ENCODE measurements at places on chromosomes 5 and 9.

- no peak for DNase-seq
Observed at GRCh38 chr9:136392538-136393449, 7.2 kb downstream of the SNAPC4 start.

DNA sequence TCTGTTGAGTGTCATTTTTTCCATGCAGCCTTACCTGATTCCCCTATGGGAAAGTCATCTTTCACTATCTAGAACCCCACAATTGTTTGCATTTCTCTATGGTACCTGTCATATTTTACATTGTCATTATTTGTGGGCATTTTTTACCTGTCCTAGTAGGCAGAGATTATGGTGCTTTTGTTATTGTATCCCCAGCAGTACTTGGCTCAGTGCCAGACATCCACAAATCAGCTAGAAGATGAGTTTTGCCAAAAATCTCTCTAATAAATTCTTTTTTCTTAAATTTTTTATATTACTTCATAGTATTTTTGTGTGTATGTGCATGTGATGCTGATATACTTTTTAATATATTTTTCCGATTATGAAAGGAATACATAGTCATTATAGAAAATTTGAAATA, 13.2 kb downstream of the GARNL3 start:
- DNase-seq, result no peak

DNA sequence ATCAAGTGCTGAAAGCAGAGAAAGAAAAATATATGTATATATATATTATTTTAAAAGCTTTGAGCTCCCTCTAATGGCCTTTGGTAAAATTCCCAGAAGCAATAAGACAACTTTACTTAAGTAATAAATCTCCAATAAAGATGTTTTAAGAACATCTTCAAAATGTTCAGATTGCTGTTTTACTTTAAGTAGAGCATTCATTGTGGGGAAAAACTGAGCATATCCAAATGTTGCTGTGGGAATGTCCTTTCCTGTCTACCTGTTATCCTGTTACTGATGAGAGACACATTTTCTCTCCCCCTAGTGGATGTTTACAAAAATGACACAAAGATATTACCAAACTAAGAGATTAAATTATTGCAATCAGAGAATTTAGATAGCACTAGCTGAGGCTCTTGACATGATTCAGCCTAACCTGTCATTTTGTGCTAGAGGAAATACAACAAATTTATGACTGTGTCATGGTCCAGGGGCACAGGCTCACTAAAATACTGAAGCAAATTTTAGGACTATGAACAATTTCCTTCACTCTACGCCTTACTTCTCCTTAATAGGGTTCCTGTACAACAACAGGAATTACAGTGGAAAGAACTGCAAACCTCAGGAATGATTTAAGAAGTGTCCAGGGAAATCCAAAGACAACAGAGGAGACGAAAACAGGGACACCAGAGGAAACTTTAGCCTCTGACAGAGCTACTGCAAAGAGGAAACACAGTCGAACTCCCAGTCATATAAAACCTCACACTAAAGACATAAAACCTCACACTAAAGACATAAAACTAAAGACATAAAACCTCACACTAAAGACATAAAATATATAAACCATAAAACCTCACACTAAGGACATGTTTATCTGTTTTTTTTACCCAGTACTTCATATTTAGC, 24.3 kb upstream of the PRRC1 start:
- no peak for DNase-seq

DNA sequence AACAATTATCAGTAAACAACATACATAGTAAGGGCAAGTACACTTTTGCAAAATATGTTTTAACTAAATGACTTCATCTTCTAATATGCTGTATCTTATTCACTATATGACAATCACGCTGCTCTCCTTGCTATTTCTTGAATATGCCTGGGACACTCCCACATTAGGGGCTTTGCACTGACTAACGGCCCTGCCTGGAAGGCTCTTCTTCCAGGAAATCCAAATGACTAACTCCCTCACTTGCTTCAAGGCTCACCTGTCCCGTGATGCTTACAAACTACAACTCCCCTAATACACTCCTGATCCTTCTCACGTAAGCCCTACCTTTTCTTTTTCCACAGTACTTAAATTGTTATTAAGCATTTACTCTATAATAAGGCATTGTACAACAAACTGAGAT, 10.6 kb downstream of the ERP44 start:
- DNase-seq, result no peak

GRCh38 chr9:131872006-131872405, 132.1 kb upstream of the RAPGEF1 start:
- no peak for DNase-seq

- DNase-seq, result no peak
Observed at GRCh38 chr9:107713470-107713869, 223.9 kb upstream of the KLF4 start.

DNA sequence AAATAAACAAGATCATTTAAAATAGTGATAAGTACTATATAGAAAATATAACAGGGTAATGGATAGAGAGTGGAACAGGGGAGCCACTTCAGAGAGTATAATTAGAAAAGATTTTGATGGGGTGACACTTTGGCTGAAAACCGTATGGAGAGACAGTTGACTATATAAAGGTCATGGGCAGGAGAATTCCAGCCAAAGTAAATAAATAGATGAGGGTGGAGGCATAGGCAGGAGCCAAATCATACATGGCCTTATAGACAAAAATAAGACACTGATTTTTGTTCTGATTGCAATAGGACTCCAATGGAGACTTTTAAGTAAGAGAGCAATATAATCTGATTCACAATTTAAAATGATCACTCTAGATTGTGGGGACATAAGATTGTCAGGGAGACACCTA, 37.5 kb upstream of the NUDT12 start:
- no peak for DNase-seq

DNA sequence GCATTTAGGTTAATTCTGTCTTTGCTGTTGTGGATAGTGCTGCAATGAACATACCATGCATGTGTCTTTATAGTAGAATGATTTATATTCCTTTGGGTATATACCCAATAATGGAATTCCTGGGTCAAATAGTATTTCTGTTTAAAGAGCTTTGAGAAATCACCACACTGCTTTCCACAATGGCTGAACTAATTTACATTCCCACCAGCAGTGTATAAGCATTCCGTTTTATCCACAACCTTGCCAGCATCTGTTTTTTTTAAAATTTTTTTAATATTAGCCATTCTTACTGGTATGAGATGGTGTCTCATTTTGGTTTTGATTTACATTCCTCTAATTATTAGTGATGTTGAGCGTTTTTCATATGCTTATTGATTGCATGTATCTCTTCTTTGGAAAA, 15.5 kb upstream of the TARS1 start:
- no peak for DNase-seq

All from activated naive CD4-positive, alpha-beta T cell (primary cell).